ENCODE measurements at places on chromosomes 7 and 10.

DNA sequence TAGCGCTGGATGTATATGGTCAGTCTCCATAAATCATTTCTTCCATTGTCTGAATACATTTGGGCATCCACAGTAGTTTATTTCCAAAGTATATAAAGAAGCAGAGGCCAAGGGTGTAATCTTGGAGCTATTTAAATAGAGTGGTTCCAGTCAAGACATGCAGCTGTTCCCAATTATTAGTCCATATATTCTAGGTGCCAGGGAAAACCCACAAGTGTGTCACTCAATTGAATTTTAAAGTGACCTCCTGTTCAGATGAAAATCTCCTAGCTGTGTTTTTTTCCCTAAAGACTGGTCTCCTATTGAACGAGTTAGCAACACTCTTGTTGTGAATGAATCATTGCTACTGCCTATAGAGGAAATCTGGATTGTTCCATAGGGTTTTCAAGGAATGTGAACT, 260.2 kb upstream of the BMPER start:
- DNase-seq: no peak

GRCh38 chr10:59880971-59881510, 25.3 kb downstream of the CCDC6 start:
- DNase-seq: peak; percentile 80

DNA sequence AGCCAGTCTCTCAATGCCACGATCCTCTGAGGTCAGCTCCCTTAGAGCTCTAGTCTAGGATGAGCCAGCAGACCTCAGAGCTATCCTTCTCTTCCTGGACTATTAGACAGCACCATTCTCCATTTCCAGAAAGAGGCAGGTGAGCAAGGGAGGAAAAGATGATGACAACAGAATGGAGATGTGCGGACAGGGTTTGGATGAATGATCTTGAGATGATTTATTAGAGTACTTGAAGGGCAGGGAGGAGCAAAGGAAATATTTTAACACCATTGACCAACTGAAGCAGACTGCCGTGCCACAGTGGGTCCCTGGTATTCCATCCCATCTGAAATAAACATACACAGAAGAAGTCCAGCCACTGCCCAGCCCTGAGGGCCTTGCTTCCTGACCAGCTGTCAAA, 94.3 kb downstream of the CFAP58 start:
- DNase-seq: no peak

DNA sequence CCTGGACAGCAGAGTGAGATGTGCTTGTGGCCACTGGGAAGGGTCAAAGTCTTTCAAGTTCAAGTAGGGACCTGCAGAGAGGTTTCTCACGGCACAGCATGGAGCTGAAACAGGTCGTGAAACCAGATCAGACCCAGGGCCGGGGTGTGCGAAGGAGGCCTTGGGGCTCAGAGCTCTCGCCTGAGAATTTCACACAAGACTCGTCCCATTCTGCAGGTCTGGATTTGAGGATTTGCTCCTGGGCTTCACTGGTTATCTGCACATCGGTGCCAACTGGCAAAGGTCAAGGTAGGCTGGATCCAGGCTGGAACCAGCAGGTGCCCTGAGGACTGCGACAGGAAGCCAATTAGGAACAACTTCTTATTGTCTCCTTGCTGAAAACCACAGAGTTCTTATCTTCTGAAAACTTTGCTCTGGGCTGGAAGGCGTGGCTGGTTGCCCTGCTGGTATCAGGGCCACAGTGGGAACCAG, 24.0 kb upstream of the GTF2I start:
- DNase-seq: no peak

DNA sequence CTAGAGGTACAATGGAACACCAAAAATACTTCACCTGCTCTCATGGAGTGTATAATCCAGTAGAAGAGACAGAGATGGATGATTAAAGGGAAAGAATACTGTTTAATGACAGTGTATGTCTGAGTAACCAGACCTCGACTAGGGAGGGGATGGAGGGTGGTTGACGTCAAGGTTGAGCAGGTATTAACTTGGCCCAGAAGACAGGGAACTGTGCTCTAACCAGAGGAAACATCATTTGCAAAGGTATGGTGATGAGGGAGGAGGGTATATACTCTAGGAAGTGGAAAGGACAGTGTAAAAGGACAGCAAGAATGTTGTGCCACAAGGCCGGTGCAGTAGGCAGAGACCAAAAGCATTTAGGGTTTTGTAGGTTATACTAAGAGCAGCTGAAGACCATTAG, 2.9 kb downstream of the MIOS start:
- no peak for DNase-seq

- DNase-seq: no peak
Measured at GRCh38 chr7:34747867-34748727, 90.1 kb downstream of the NPSR1 start.

- no peak for DNase-seq
Measured at GRCh38 chr10:13784067-13784466, 197.3 kb downstream of the PRPF18 start.

DNA sequence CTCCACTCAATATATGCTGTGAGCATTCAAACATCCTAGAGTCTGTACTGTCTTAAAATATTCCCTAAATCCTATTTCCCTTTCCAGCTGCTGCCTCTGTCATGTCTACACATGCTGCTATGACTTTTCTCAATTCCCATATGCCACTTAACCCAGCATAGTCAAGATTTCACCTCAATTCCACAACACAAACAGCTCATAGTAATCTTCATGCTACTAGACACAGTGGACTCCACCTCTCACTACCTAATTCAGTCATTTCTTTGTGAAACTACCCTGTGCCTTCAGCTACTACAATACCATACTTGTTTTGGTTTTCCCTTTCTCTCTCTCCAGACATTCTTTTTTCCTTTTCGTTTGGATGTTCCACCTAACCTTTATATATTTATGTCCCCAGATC, 45.5 kb downstream of the GSAP start:
- DNase-seq: no peak

- no peak for DNase-seq
Measured at GRCh38 chr10:87794285-87794684, 23.7 kb downstream of the ATAD1 start.

GRCh38 chr10:132713421-132714095, 72.4 kb downstream of the NKX6-2 start:
- DNase-seq: no peak

- no peak for DNase-seq
Measured at GRCh38 chr10:75770626-75771081, 339.2 kb downstream of the LRMDA start.

- no peak for DNase-seq
Measured at GRCh38 chr7:75993689-75994387, 557 bp downstream of the TMEM120A start.

- no peak for DNase-seq
Measured at GRCh38 chr10:49119746-49120145, 4.4 kb upstream of the VSTM4 start.

DNA sequence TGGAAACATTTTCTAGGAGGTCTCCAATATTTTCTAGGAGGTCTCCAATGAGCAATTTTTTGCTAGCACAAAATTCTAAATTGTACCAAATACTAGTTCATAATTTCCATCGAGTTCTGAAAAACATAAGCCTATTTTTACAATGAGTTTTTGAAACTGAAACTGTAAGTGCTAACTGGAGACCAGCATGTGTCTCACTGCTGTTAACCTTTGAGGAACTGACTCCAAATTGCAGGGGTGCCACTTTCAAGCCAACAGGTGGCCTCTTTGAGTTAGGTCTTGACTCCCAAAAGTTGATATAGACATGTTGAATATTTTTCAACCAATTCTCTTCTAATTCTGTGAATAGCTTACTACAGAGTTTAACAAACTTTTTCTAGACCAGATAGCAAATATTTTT, 58.8 kb downstream of the CAV1 start:
- peak; percentile 61 for DNase-seq
